Epithelial cell of umbilical artery (primary cell): ENCODE measurements at places on chromosomes 1 and 21. TPM values are rescaled to one million over a fixed set of nuclear protein-coding genes. Genes with fewer than 3 reads are reported as not detected.

AMY1C gene
- total RNA-seq = not detected in 2 replicates

LIPI gene
- total RNA-seq = not detected in 2 replicates

ARHGAP30 gene
- not detected in 2 replicates for total RNA-seq

TXNDC12 gene
- 30.2 and 39.8 TPM in 2 replicates for total RNA-seq

OR2T2 gene
- total RNA-seq = not detected in 2 replicates

MSH4 gene
- total RNA-seq = under 0.01 and 0.46 TPM in 2 replicates

TTC24 gene
- total RNA-seq = not detected in 2 replicates

ADAMTSL4 gene
- total RNA-seq = 0.30 and 0.32 TPM in 2 replicates

SPAG17 gene
- not detected in 2 replicates for total RNA-seq

LRRC3 gene
- total RNA-seq = 0.61 and 1.9 TPM in 2 replicates
